Stimulated activated CD8-positive, alpha-beta memory T cell treated with anti-CD3 and anti-CD28 coated beads, Interleukin-7, amount 100 ng/mL, for 1 hour (primary cell): ENCODE measurements at places on chromosomes 11 and 22.

DNA sequence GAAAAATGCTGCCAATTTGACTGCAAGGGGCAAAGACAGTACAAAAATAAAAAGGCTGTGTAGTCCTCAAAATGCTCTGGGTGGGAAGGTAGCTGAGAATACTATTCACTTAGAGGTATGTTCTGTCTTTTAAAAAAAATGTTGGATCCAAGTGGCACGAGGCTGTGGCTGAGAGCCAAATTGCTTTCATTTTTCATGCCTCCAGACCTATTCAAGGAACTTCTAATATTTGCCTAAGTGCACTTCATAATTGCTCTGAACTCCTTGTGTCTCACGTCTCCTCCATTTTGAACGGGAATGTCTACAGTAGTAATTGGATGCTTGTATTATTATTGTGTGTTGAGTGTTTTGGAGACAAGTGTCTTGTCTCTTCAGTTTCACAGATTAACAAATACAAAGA lies 19.1 kb upstream of the SLC22A25 start:
- DNase-seq: no peak

DNA sequence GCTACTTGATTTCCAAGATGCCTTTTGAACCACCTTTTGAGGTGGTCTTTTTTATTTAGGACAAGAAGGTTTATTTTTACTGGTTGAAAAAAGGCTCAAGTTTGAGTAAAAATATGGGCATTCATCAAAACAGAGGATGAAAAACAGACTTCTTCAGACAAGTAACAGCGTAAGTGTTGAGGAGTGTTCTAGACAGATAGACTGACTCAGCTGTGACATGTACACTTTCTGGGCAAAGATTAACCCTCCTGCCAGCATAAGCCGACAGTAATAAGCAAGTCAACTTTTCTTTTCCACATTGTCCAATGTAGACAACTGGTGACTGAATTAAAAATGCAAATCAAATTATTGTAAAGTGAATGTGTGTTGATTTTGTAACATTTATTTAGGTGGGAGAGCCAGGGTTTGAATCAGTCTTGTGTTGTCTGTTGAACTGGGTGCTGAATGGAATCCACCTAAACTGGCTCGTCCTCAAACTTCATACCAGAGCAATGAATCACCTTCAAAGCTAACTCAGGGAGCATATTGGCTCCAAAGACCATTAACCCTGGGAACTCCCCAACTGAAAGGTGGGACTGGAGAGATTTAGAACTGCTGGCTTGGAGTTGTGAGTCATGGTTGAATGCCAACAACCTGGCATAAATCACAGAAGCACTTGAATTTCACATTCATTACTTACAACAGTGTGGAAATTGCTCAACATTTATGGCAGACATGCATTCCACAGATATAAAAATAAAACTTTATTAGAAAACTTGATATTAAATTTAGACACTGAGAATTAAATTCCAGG lies 377.0 kb downstream of the ETS1 start:
- DNase-seq: no peak

DNA sequence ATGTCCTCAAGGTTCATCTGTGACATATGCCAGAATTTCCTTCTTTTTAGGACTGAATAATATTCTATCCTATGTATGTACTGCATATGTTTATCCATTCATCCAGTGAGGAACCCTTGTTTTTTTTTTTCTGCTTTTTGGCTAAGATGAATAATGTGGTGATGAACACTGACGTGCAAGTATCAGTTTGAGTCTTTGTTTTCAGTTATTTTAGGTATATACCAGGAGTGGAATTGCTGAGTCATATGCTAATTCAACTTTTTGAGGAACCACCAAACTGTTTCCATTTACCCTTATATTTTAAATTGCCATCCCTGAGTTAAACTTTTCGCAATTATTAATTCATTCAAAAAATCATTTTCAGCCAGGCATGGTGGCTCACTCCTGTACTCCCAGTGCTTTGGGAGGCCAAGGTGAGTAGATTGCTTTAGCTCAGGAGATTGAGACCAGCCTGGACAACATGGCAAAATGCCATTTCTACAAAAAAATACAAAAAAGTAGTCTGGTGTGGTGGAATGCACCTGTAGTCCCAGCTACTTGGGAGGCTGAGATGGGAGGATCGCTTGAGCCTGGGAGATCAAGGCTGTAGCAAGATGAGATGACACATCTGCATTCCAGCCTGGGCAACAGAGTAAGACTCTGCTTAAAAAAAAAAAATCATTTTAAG lies 64.2 kb downstream of the MICAL2 start:
- no peak for DNase-seq

DNA sequence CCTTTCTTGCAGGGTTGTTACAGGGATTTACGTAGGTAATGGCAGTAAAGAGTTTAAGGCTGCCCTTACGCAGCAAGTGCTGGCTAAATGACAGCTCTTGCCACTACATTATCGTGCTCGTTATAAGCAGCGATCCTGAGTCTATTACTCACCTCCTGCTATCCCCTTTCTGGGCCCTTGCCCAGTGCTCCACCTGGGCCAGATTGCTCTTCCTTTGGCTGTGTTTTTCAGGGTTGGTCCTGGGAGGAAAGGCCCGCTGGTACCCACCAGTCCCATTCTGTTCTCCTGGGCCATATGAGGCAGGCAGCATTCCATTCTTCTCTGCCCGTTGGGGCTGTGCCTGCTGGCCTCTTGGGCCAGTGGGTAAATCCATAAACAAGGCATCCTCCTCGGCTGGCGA lies 87.5 kb downstream of the C11orf58 start:
- DNase-seq: no peak

GRCh38 chr11:64572143-64572542 lies 18.9 kb upstream of the SLC22A12 start:
- DNase-seq: no peak

- DNase-seq: no peak
Observed at GRCh38 chr11:12087075-12088004, 23.1 kb upstream of the MICAL2 start.

DNA sequence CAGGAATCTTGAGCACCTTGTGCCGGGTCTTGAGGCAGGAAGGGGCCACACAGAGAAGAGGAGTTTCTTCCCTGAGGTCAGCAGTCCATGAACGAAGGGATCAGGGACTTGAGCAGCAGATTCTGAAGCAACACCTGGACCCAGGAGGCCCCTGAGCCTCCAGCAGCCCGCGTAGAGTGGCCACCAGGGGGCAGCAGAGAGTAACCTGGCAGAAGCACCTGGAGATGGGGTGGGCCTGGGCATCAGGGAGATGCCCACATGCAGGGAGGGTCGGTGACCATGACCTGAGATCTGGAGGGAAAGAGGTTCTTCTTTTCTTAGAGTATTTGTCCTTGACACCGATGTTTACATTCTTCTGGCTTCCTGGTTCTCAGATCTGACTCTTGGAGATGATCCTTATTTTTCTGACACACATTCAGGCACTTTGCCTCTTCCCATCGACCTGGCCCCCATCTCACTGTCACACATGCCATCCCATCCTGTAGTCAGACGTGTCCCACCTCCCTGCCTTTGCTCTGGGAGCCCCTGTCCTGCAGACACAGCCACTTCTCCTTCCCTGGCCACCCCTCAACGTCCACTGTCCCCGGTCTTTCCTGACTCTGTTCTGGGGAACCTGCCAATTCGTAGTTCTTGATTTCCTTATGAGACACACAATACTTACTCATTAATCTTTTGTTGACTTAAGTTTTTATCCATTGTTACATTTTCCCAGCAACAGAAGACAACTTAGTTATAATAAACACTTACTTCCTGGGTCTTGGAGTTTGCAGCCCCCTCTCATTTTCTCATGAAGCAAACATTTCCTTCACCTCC lies 66.5 kb downstream of the GGTLC2 start:
- DNase-seq: peak; percentile 51

GRCh38 chr22:29079218-29079901 lies 6.5 kb downstream of the KREMEN1 start:
- DNase-seq: no peak

- DNase-seq: no peak
Observed at GRCh38 chr11:105823495-105824033, 198.5 kb downstream of the MSANTD4 start.

GRCh38 chr22:37933711-37934376 lies 19.6 kb downstream of the C22orf23 start:
- DNase-seq: peak; percentile 68

GRCh38 chr11:11760838-11761237 lies 80.9 kb upstream of the USP47 start:
- DNase-seq: no peak

- DNase-seq: no peak
Observed at GRCh38 chr11:46457021-46457420, 65.4 kb upstream of the CHRM4 start.

GRCh38 chr11:62909107-62909894 lies 11.9 kb downstream of the CHRM1 start:
- DNase-seq: no peak

DNA sequence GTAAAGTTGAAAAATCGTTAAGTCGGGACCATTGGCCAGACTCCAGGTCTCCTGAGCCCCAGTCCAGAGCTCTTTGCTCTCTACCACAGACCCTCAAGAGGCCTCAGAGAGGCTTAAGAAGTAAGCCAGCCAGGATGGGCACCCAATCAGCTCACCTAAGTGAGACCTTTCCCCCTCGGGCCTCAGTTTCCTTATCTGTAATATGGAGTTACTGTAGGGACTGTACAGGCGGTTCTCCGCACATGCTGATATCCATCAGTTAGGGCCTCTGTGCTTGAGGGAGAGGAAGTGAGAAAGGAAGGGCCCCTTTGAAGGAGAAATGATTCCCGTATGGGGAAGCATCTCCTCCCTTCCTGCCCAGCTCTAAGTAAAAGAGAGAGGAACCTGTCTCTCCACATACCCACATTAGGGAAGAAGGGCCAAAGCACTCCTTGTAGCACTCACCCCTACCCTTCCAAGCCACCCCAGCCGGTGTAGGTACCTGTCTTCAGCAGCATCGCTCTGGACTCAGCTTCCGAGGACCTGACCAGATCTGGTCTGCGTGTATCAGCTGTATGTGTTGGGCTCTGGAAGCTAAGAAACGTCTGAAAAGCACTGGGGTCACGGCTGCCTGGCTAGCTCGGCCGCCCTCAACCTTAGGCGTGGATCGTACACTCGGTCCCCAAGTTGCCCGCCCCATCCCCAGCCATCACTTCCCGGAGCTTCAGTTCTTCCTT lies 653 bp downstream of the NAGA start:
- no peak for DNase-seq

- DNase-seq: no peak
Observed at GRCh38 chr22:50670914-50671538, 1.6 kb upstream of the SHANK3 start.

- no peak for DNase-seq
Observed at GRCh38 chr11:59574467-59574866, 41.1 kb downstream of the OSBP start.

GRCh38 chr11:128593281-128593680 lies 5.9 kb upstream of the ETS1 start:
- DNase-seq: no peak

DNA sequence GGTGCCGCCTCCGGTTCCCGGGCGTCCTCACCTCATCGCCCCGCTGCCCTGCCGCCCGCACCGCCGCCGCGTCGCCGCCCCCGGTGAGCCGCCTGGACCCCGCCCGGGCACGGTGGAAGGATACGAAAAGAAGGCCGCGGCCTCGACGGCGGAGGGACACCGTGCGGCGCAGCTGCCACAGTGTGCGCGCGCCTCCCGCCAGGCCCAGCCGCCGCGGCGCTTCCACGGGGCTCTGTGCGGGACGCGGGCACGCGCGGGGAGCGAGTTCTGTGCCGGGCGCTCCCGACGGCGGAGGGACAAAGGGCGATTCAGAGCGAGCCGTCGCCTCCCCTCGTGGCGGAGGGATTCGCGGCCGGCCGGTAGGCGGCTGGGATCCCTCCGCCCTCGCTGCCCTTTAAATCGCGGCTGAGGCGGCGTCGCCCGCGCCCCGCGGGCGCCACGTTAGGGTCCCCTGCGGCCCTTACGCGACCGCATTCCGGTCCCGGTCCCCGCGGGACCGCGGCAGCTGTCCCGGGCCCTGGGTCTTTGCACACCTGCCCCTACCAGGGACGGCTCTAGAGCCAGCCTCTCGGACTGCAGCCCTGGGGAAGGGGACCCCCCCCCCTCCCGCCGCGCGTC lies 568 bp upstream of the KMT5B start:
- DNase-seq: peak; percentile 55

DNA sequence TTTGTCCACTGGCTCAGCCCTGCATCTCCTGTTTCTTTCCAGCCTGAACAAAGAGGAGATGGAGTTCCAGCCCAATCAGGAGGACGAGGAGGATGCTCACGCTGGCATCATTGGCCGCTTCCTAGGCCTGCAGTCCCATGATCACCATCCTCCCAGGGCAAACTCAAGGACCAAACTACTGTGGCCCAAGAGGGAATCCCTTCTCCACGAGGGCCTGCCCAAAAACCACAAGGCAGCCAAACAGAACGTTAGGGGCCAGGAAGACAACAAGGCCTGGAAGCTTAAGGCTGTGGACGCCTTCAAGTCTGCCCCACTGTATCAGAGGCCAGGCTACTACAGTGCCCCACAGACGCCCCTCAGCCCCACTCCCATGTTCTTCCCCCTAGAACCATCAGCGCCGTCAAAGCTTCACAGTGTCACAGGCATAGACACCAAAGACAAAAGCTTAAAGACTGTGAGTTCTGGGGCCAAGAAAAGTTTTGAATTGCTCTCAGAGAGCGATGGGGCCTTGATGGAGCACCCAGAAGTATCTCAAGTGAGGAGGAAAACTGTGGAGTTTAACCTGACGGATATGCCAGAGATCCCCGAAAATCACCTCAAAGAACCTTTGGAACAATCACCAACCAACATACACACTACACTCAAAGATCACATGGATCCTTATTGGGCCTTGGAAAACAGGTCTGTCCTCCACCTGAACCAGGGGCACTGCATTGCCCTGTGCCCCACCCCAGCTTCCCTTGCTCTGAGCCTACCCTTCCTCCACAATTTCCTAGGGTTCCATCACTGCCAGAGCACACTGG lies 5.0 kb downstream of the FTH1 start:
- DNase-seq: no peak

GRCh38 chr11:19713196-19714021 lies 772 bp downstream of the NAV2 start:
- DNase-seq: no peak

DNA sequence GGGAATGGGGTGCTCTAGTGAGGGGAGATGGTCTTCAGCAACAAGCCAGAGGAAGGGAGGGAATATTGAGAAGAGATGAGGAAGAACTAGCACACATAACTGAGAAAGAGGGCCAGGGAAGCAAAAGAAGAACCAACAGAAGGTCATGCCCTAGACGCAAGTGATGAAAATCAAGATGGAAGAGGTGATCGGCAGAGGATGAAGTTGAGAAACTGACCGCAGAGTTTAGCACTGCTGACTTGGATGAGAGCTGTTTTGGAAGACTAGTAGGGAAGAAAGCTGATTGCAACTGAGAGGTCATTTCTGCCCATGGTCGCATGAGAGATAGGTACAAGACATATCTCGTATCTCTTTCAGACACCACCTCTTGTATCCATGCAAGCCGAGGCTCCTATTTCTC lies 2.9 kb downstream of the SPINDOC start:
- DNase-seq: no peak

- no peak for DNase-seq
Observed at GRCh38 chr11:36596880-36597279, 1.2 kb downstream of the RAG2 start.
